ENCODE measurements at places on chromosomes 6 and 20. TPM values are rescaled to one million over a fixed set of nuclear protein-coding genes. Genes with fewer than 3 reads are reported as not detected.

- no peaks in the 10 kb centered on the region for H3K36me3 ChIP-seq
- no peak overlapping the region for H3K27ac ChIP-seq
- H3K27me3 ChIP-seq = no peaks in the 10 kb centered on the region
- DNase-seq = no peak
These were observed 23.0 kb downstream of the SLC23A2 start for GRCh38 chr20:4978050-4978918.

- no peaks in the 10 kb centered on the region for H3K36me3 ChIP-seq
- no peak overlapping the region for H3K4me3 ChIP-seq
- H3K27ac ChIP-seq = no peak overlapping the region
- no peak for DNase-seq
- H3K4me1 ChIP-seq = peaks cover 13% of the 10 kb centered on the region
These were observed 43.3 kb downstream of the SLC2A10 start for GRCh38 chr20:46752728-46753127.

The FHL5 gene
- not detected for total RNA-seq

The ABHD16B gene
- total RNA-seq = not detected

The AIF1 gene
- total RNA-seq = not detected

The IMPG1 gene
- not detected for total RNA-seq

The TCF15 gene
- total RNA-seq = not detected
